ENCODE measurements at places on chromosomes 16 and 17.

DNA sequence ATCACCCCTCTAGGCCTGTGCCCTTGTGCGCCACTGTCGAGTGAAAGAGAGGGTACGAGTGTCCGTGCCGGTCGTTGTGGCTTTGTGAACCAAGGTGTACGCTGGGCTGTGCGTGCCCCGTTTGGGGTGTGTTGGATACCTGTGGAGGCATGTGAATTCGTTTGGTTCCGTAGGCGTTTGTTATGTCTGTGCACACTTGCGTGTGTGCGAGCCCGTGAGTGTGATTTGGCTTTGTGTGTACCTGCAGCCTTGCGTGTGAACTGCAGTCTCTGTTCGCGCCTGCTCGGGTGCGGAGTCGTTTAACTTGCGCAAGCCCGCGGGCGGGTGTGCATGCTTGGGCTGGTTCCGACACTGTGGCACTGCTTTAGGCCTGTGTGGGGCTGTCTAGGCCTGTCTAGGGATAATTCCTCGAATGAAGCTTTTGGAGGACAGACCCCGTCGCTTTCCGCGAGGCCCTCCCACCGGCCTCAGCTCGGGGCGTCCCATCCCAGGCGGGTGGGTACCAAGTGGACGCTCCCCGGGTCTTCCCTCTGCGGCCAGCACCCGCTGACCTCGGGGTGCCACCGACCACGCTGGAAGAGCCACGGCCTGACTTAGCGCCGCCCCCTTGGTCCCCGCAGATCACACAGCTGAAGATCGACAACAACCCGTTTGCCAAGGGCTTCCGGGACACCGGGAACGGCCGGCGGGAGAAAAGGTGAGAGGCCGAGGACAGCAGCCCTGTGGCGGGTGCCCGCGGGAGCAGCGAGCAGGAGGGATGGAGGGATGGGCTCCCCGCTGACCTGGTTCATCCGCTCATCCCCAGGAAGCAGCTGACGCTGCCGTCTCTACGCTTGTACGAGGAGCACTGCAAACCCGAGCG is 4.4 kb downstream of the TBX2 start:
- DNase-seq: no peak

GRCh38 chr17:82542439-82542838 is 22.9 kb downstream of the FOXK2 start:
- no peak for DNase-seq

- no peak for DNase-seq
These were observed 18.8 kb upstream of the RBL2 start for GRCh38 chr16:53415504-53415903.

GRCh38 chr16:57577691-57578224 is 35.3 kb downstream of the ADGRG5 start:
- no peak for DNase-seq

- no peak for DNase-seq
These were observed 9.4 kb downstream of the CMC2 start for GRCh38 chr16:80997139-80997798.

- DNase-seq: peak; percentile 82
These were observed 3.3 kb downstream of the HOXB2 start for GRCh38 chr17:48541577-48542113.

- DNase-seq: no peak
These were observed 4.4 kb downstream of the PIGQ start for GRCh38 chr16:574021-574760.

GRCh38 chr17:37770631-37771518 is 26.0 kb upstream of the HNF1B start:
- DNase-seq: peak; percentile 13

DNA sequence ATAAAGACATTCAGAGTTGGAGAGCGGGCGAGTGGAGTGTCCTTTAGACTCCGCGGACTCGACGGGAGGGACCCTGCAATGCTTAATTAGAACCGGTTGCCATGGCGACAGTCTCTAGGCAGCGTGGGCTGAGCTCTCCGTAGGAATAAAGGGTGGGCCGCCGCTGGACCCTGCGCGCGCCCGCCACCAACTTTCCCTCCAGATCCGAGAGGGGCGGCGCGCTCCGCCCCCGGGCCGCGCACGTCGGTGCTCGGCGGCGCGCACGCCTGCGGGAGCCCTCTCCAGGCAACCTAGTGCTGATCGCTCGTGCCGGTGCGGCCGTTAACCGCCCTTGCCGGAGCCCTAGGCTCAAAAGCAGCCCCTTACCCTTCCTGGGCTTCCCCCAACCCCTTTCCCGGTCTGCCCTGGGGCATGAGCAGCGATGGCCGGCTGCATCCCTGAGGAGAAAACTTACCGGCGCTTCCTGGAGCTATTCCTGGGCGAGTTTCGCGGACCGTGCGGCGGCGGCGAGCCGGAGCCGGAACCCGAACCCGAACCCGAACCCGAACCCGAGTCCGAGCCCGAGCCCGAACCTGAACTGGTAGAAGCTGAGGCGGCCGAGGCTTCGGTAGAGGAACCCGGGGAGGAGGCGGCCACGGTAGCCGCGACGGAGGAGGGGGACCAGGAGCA is at the start of gene PPM1E:
PPM1E (plus strand) TSS at position 278 of the 669 bp plus-strand sequence.
- peak; percentile 99 for DNase-seq

DNA sequence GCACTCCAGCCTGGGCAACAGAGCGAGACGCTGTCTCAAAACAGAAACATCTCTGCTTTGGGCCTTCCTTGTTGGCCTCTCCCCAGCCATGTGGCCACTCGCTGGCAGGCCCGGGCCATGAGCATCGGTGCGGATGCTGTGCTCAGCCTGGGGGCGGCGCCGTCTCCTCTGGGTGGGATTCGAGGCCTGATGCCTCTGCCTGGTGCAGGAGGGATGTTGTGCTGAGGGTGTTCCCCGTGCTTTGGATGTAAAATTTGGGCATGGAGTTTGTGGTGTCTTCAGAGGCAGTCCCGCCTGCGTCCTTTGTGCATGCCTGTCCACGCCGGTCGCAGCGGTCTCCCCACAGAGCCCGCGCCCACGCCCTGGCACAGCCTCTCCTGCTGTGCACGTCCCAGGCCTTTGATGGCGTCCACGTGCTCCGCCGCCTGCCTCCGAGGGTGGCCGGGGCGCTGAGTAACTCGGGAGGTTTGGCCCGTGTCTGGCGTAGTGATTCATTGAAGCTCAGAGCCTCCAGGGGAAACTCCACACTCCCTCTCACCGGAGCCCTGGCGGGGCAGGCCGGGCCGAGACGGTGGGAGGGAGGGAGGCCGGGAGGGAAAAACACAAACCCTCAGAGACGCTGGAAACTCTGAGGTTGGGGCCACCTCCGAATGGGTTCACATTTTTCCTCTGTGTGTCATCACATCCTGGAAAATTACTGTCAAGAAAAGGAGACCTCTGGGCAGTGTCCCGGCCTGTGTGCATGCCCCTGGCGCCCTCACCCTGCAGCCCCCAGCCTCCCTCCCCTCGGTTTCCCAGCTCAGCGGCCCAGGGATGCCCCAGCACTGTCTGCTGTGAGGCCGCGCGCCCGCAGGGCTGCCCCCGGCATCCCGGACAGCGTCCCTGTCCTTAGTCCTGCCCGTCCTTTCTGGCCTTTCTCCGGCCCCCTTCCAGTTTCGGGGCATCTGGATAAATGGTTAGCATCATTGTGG is 19.0 kb downstream of the CENPX start:
- DNase-seq: no peak

DNA sequence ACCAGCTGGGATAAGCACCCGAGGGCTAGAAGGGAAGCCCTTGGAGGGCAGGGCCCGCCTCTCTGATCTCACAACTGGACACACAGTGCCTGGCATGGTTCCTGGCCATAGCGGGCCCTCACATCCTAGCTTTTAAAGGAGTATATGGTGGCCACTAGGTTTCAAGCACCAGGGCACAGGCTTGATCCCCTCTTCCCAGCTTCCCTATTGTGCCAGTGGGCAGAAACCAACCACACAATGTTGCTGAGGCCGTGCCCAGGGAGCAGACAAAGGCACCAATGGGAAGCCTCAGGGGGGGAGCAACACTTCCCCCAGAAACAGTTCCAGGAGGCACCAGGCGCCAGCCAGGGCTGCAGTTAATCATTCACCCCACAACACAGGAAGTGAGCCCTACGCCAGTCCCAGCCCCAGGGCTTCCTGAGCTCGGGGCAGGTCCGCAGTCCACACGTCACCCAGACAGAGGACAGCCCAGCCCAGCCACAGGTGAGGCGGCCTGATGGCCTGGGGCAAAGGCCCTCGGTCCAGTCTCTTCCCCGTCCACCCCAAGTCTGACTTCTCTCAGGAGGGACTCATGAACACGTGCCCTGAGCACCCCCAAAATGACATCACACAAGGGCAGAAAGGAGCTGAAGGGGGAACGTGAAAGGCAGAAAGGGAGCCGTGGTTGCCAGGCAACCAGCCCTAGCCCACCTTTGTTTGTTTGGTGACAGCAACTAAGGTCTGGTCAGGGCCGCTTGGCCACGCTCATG is 12.8 kb downstream of the SMIM5 start:
- DNase-seq: no peak

DNA sequence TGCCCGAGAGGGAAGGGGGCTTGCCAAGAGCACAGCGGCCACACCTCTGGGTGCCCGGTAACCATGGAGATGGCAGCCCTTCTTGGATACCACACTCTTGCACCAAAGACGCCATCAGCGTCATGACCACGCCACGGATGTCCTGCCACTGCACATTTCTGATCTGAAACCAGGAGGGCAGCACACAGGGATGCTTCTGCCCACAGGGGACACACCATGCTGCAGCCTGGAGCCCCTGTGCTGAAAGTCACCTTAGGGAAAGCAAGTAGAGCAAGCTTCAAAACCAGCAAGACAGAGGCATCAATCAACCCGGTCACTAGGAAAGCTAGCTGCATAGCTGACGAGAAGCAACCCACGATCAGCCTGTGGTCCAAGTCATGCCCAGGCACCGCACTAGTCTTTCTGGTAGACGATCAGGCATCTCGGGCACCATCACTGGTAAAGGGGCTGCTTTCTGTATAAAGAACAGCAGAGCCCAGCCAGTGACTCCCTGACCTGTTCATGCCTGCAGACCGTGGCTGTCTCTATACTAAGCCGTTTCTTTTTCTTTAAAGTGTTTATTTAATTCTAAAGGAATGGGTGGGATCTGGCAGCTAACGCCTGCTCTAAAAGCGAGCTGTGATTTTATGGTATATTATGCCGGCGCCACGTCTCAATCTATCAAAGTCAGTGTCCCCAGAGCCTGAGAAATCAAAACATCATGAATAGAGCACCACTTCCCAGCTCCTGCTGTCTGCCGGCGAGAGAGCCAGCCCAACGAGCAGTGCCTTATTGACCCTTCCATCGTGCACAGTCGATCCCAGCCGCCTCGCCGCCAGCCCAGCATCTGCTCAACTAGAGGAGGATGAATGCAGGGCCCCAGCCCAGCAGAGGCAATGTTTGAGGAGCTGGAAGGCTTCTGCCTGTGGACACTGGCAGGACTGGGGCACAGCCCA is 244.7 kb downstream of the RBFOX3 start:
- peak; percentile 86 for DNase-seq

DNA sequence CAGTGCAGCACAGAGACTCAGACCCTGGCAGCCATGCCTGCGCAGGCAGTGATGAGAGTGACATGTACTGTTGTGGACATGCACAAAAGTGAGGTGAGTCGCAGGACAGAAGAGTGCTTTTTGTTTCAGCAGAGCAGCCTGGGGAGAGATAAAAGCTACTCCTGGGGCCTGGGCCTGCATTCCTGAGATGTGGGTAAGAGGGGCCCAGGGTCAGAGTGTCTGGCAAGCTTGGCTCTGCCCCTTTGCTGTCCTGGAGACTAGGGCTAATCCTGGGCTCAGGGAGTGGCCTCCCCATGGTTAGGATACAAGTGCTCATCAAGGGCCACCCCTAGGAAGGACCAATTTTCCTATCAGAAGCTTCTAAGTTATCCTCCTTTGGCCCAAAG is 4.8 kb upstream of the ERBB2 start:
- no peak for DNase-seq

DNA sequence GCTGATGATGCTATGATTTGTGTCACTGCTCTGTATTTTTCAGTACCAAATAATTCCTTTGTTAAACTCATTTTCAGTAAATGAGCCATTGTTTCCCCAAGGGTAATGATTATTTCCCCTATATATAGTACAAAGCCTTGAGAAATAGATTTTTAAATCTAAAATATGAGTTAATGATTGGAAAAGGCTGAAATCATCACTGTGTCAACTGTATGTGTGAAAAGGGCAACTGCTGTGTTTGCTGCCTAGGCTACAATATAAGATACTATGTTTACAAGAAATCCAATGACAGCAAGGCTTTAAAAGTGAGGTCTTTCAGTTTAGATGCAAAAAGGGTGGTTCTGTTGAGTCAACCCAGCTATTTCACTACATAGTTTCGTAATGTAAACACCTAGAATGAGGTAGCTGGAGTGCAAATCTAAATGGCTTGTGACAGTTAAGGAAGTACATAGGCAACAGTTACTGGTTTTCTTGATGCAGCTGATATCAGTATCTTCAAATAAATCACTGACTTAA is 15.3 kb downstream of the NLK start:
- no peak for DNase-seq

GRCh38 chr17:20262226-20263114 is 204.9 kb downstream of the LGALS9B start:
- no peak for DNase-seq

DNA sequence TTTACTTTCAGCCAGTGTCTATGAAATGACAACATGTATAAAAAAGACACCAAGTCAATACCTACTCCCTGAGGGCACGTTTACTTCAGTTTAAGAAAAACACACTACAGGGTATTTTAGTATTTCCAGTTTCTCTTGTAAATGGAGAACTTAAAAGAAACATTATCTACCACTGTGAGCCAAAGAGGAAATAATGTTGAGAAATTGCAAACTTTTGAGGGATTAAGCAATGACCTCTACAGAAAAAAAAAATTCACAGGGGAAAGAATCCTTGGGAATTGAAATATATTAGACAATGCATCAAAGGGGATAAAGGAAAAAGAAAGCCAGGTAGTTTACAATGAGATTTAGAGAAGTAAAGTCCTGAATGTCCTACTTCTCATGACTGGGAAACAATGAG is 126.0 kb downstream of the KCNJ2 start:
- no peak for DNase-seq

DNA sequence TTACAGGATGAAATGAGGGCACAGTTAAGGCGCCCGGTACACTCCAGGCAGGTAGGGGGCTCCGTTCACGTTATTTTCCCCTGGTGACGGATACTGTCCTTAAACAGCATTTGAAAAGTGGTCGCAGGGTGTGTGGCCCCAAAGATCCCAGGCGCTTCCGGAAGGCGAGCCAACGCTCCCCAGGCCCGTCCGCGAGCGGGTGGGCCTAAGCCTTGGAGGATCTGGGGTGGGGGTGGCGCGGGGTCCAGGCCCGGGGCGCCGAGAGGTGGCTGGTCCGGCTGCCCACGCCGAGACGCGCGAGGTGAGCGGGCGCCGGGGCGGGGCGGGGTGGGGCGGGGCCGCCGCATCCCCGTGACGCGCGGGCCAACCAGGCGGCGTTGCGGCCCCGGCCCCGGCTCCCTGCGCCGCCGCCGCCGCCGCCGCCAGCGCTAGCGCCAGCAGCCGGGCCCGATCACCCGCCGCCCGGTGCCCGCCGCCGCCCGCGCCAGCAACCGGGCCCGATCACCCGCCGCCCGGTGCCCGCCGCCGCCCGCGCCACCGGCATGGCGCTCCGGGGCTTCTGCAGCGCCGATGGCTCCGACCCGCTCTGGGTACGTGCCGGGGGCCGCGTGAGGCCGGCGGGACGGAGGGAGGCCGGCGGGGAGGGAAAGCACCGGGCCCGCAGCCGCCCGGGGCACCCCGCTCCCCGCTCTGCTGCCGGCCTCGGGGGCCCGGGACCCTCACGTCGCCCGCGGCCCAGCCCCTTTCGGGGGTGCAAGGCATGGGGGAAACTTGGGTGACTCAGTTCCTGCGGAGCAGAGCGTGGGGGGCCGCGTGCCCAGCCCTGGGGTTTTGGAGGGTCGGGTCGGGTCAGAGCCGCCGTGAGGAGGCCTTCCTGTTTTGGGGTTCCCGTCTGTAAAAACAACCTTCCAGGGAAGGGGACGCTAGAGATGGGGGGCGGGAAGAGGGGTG is at the start of gene ABCC1:
ABCC1 (plus strand) TSS at position 407 of the 951 bp plus-strand sequence; CDS start at position 543, 136 bp downstream.
- no peak for DNase-seq

GRCh38 chr16:515175-515938 is 12.2 kb upstream of the CAPN15 start:
- DNase-seq: no peak

Data from NCI-H2227 treated with DMSO at 0.1 percent for 48 hours (cell line).